ENCODE measurements at places on chromosomes 3 and 15. TPM values are rescaled to one million over a fixed set of nuclear protein-coding genes. Genes with fewer than 3 reads are reported as not detected.
A peak's percentile ranks its signal among the peaks of the same experiment; 100 is the strongest.

GRCh38 chr15:25982736-25983135 lies 119.6 kb upstream of the ATP10A start:
- no peaks in the 10 kb centered on the region for H3K4me1 ChIP-seq
- no peak for DNase-seq
- no peak overlapping the region for H3K4me3 ChIP-seq
- peaks cover 4% of the 10 kb centered on the region for H3K27me3 ChIP-seq

DNA sequence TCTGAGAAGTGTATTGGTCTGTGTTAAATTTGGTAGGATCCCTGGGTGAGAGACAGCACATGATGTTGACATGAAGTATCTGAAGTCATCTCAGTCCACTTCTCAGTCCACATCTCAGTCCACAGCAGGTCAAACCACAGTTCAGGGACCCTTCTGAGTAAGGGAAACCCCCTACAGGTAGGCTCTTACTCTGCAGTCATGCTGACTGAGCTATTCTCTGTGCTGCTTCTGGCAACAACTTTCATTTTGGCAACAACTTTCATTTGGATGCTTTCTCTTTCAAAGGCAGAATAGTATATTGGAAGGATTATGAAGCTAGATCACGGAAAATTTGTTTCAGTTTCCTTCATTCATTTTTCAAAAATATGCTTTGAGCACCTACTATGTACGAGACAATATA lies 178.2 kb upstream of the GOLIM4 start:
- no peak overlapping the region for H3K27ac ChIP-seq
- no peaks in the 10 kb centered on the region for H3K36me3 ChIP-seq
- no peaks in the 10 kb centered on the region for H3K27me3 ChIP-seq
- no peak overlapping the region for H3K4me3 ChIP-seq
- no peak for DNase-seq

- H3K4me3 ChIP-seq: peak overlapping the region; percentile 93
- peaks cover 84% of the 10 kb centered on the region for H3K27me3 ChIP-seq
- H3K27ac ChIP-seq: peak overlapping the region; percentile 96
- H3K4me1 ChIP-seq: peaks cover 54% of the 10 kb centered on the region
- peak; percentile 79 for DNase-seq
Measured at GRCh38 chr15:60005352-60006202, 1.5 kb downstream of the FOXB1 start.

- no peak overlapping the region for H3K27ac ChIP-seq
- H3K27me3 ChIP-seq: peaks cover 12% of the 10 kb centered on the region
- no peaks in the 10 kb centered on the region for H3K36me3 ChIP-seq
- H3K4me3 ChIP-seq: no peak overlapping the region
- no peaks in the 10 kb centered on the region for H3K4me1 ChIP-seq
Measured at GRCh38 chr3:59116233-59116537, 66.4 kb upstream of the CFAP20DC start.

DNA sequence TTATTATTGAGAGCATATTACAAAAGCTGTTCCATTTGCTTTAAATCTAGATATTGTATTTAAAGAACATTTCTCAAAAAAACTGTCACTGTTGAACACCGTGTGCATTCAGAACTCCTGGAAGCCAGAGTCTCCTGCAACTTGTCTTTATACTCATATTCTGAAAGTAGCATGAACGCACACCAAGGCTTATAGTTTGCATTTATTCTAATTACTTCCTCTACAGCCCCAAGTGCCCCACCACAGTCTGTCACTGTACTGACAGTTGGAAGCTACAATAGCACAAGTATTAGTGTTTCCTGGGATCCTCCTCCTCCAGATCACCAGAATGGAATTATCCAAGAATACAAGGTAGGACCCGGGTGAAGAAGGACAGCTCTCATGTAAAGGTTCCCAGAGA lies 537.4 kb downstream of the ROBO2 start:
- no peaks in the 10 kb centered on the region for H3K27me3 ChIP-seq
- DNase-seq: no peak
- H3K27ac ChIP-seq: no peak overlapping the region
- H3K36me3 ChIP-seq: no peaks in the 10 kb centered on the region
- H3K4me3 ChIP-seq: no peak overlapping the region

- no peak for DNase-seq
- no peaks in the 10 kb centered on the region for H3K36me3 ChIP-seq
- H3K4me1 ChIP-seq: peaks cover 5% of the 10 kb centered on the region
Measured at GRCh38 chr3:114147251-114147650, 31.6 kb downstream of the DRD3 start.

DNA sequence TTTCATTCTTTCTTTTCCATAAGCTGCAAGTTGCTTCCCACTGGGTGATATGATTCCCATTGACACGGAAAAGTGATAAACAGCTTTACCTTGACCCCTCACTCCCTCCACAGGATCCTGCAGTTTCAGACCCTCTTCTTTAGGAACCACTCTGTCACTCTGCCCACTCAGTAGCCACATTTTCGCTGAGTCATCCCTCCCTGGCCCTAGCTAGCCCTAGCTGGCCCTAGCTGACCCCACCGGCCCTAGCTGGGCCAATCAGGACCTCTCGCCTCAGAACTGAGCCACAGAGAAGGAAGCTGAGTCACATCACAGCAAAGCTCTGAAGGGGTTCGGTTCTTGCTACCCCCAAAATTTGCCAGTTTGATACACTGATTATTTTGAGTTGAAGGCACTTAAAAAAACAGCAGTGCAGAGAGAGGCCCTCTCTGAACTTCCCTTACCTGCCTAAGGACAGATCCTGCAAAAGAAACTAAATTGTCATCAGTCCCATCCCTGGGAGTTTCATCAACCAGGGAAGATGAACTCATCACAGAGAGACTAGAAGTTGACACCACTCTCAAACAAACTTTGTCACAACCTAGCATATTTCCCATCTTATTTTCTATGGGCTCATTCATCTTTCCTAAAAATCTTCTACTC lies 233.5 kb upstream of the PROK2 start:
- no peaks in the 10 kb centered on the region for H3K27me3 ChIP-seq
- H3K27ac ChIP-seq: no peak overlapping the region
- H3K4me3 ChIP-seq: no peak overlapping the region

- peak overlapping the region; percentile 64 for H3K27ac ChIP-seq
- H3K36me3 ChIP-seq: peaks cover 57% of the 10 kb centered on the region
- H3K4me1 ChIP-seq: peaks cover 22% of the 10 kb centered on the region
- no peaks in the 10 kb centered on the region for H3K27me3 ChIP-seq
Measured at GRCh38 chr3:149009732-149010131, 18.4 kb downstream of the GYG1 start.

DNA sequence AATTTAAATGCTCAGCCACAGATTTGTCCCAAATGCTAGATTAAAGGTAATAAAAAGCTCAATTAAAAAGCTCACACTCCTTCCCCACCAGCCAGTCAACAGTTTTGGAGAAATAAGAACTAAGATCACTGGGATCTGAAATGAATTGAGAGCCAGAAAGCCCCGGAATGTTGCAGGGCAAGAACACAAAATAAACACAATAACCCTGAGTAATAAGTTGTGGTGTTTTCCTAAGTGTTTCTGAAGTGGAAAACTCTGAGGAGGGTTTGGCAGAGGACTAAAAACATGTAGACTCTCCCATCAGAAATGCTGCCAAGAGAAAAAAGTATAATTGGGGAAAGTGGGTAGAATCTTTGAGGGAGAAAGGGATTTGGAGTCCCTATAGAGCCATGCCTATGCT lies 127.8 kb downstream of the ABI3BP start:
- H3K27me3 ChIP-seq: peaks cover 15% of the 10 kb centered on the region
- no peak for DNase-seq
- H3K4me3 ChIP-seq: no peak overlapping the region
- no peak overlapping the region for H3K27ac ChIP-seq

DNA sequence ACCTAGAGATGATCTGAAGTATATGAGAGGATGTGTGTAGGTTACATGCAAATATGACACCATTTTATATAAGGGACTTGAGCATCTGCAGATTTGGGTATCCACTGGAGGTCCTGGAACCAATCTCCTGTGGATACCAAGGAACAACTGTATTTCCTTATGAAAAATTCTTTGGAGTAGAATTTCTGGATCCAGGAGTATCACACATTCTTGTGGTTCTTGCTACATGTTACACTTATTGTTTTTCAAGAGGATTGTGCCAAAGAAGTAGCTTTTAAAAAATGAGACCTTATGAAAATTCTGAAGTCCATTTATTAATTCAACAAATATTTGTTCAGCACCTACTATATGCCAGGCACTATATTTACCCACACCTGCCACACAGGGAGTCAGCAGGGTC lies 15.7 kb upstream of the TBC1D23 start:
- H3K27me3 ChIP-seq: no peaks in the 10 kb centered on the region
- no peaks in the 10 kb centered on the region for H3K36me3 ChIP-seq
- DNase-seq: no peak

DNA sequence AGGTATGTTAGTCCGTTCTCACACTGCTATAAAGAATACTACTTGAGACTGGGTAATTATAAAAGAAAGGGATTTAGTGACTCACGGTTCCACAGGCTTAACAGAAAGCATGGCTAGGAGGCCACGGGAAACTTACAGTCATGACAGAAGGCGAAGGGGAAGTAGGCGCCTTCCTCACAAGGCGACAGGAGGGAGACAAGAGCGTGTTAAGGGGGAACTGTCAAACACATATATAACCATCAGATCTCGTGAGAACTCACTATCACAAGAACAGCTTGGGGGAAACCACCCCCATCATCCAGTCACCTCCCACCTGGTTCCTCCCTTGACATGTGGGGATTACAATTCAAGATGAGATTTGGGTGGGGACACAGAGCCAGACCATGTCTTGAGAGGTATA lies 30.4 kb downstream of the SPRED1 start:
- no peak for DNase-seq
- no peaks in the 10 kb centered on the region for H3K4me1 ChIP-seq
- H3K27ac ChIP-seq: no peak overlapping the region
- H3K4me3 ChIP-seq: no peak overlapping the region

DNA sequence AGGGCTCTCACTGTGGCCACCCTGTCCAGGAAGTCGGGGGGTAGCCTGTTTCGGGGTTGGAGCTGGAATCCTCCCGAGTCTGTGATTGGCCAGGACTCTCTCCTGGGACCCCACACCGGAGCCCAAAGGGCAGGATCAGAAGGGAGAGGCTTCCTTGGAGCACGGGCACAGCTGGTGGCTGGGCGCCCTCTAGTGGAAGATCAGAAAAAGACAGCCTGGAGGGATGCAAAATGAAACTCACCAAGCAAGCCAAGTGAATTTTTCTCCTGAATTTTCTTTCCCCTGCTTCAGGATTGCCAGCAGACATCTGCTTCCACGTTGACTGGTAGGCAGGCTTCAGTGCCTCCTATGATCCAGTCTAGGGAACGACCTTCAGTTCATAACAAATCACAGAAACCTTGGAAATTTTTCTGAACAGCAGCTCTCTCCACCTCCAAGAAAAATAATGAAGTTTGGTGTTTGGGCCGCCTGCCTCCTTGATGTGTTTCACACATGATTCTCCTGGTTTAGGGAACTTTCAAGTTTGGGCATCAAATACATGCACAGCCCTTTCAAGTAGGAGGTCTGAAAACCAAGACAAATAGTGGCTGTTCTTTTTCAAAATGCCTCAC lies 224.6 kb downstream of the VPS13C start:
- no peak overlapping the region for H3K27ac ChIP-seq
- no peak overlapping the region for H3K4me3 ChIP-seq
- H3K4me1 ChIP-seq: peaks cover 5% of the 10 kb centered on the region
- no peaks in the 10 kb centered on the region for H3K36me3 ChIP-seq
- DNase-seq: peak; percentile 88

DNA sequence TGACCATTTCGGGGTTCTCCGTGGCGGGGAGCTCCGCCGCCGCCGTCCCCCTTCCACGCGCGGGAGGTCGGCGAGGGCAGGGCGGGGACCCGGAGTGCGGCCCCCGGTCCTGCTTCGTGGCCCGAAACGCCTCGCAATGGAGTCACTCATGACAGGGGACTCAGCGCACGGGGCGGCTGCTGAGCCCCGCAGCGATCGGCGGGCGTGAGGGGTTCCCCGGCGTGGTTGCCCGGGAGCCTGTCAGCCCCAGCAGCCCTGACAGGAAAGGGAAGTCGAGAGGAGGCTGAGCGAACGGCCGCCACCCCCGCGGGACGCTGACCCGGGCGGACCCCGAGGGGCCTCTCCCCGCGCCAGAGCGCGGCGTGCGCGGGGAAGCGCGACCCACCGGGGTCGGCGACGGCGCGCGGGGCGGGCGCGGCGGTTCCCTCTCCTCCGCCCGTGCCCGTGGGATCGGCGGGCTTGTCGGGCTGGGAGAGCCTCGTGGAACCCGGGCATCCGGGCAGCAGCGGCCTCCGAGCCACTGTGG lies 564 bp upstream of the PIGZ start:
- DNase-seq: peak; percentile 87
- peaks cover 8% of the 10 kb centered on the region for H3K36me3 ChIP-seq
- peaks cover 10% of the 10 kb centered on the region for H3K27me3 ChIP-seq
- H3K4me3 ChIP-seq: peak overlapping the region; percentile 87
- H3K4me1 ChIP-seq: peaks cover 17% of the 10 kb centered on the region
- H3K27ac ChIP-seq: peak overlapping the region; percentile 88

DNA sequence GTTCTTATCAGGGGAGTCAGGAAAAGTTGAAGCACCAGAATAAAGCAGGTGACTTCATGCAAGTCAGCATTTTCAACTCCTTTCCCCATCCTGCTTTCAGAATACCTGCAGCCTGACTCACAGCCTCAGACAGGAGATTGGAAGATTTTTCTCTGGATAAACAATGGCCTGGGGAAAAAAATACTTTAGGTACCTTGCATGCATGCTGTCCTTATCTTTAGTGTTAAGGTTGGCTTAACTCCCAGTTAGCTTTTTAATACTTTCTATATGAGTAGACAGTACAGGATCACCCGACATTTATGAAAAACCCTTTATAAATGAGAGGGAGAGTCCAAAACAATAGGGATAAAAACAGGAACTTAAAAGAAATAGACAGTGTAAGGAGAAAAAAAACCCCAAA lies 53.6 kb downstream of the PAK2 start:
- H3K4me1 ChIP-seq: peaks cover 4% of the 10 kb centered on the region
- no peak for DNase-seq
- no peak overlapping the region for H3K27ac ChIP-seq
- H3K36me3 ChIP-seq: peaks cover 58% of the 10 kb centered on the region

- H3K27me3 ChIP-seq: peaks cover 11% of the 10 kb centered on the region
- H3K27ac ChIP-seq: peak overlapping the region; percentile 67
- H3K4me3 ChIP-seq: peak overlapping the region; percentile 94
- DNase-seq: no peak
Measured at GRCh38 chr3:32780735-32781210, 37.0 kb upstream of the TRIM71 start.

- no peak overlapping the region for H3K4me3 ChIP-seq
- H3K36me3 ChIP-seq: no peaks in the 10 kb centered on the region
- H3K27ac ChIP-seq: no peak overlapping the region
- DNase-seq: no peak
Measured at GRCh38 chr15:60883691-60884640, 345.1 kb downstream of the RORA start.

GRCh38 chr15:52695154-52695553 lies 16.0 kb upstream of the ATOSA start:
- H3K27ac ChIP-seq: no peak overlapping the region
- no peak overlapping the region for H3K4me3 ChIP-seq
- peaks cover 28% of the 10 kb centered on the region for H3K27me3 ChIP-seq

Gene CCR3
- total RNA-seq: not detected

Gene CNTN3
- not detected for total RNA-seq

Gene LEKR1
- total RNA-seq: 0.14 TPM

Gene CCR2
- 6.8 TPM for total RNA-seq

Gene ADCY5
- not detected for total RNA-seq

Gene SLC51B
- not detected for total RNA-seq

Gene AGBL1
- total RNA-seq: not detected

Gene STAB1
- 0.07 TPM for total RNA-seq

Gene TMA7
- 275 TPM for total RNA-seq

Gene C2CD4A
- total RNA-seq: 0.05 TPM

Gene MCTP2
- total RNA-seq: 49.8 TPM

Gene RARB
- total RNA-seq: not detected

Gene ROBO1
- total RNA-seq: 0.05 TPM

Gene APOD
- 2.6 TPM for total RNA-seq

Gene CHL1
- total RNA-seq: not detected

Gene OR5K2
- total RNA-seq: not detected

Gene PP2D1
- not detected for total RNA-seq

Gene TLR9
- total RNA-seq: 0.17 TPM

Gene HRG
- total RNA-seq: not detected
